PC-3 (cell line): ENCODE measurements at places on chromosomes 3 and 15.

- H3K4me3 ChIP-seq = no peak overlapping the region
- H3K27me3 ChIP-seq = no peaks in the 10 kb centered on the region
- no peak overlapping the region for H3K27ac ChIP-seq
- peaks cover 14% of the 10 kb centered on the region for H3K4me1 ChIP-seq
- no peaks in the 10 kb centered on the region for H3K36me3 ChIP-seq
Observed at GRCh38 chr15:40510201-40510600, 39.4 kb downstream of the CHST14 start.

- H3K27me3 ChIP-seq = no peaks in the 10 kb centered on the region
- no peak overlapping the region for H3K27ac ChIP-seq
- DNase-seq = no peak
- no peaks in the 10 kb centered on the region for H3K4me1 ChIP-seq
- H3K36me3 ChIP-seq = no peaks in the 10 kb centered on the region
- H3K4me3 ChIP-seq = no peak overlapping the region
Observed at GRCh38 chr3:78863306-78864203, 904.2 kb downstream of the ROBO1 start.

GRCh38 chr3:174414902-174415301 is 444.2 kb upstream of the NAALADL2 start:
- no peak overlapping the region for H3K4me3 ChIP-seq
- no peak overlapping the region for H3K27ac ChIP-seq
- peaks cover 6% of the 10 kb centered on the region for H3K4me1 ChIP-seq
- H3K27me3 ChIP-seq = no peaks in the 10 kb centered on the region
- no peak for DNase-seq

DNA sequence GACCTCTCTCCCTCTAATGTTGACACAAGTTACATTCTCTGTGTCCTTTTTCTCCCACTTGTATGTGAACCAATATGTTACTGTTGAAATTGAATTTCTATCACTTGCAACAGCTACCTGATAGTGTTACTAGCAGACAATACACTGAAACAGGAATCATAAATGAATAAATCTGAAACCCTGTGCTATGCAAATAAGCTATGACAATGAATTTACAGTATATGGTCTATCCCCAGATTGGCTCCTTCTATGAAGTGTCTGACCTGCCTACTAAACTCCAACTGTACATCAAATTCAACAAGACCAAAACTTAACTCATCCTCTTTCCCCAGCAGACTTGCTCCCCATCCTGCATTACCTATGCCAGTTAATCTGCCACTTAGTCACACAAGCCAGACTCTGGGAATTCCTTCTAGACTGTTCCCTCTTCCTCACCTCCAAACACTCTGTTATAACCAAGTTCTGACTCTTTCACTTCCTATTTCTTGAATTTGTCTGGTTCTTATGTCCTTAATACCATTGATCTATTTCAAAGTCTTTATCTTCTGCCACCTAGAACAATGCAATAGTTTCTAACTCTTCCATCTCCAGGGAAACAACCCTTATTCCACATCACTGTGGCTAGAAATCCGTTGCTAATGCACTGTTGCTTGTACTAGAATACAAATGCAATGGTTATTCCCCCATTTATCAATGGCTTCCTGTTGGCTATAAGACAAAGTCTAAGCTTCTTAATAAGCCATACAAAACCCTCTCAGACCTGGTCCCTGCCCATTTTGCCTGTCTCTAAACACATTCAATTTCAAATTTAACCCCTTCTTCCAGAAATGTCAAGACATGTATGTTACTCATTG is 13.4 kb upstream of the ZNF639 start:
- H3K36me3 ChIP-seq = no peaks in the 10 kb centered on the region
- no peak overlapping the region for H3K4me3 ChIP-seq
- H3K27me3 ChIP-seq = no peaks in the 10 kb centered on the region
- H3K27ac ChIP-seq = no peak overlapping the region
- DNase-seq = no peak

DNA sequence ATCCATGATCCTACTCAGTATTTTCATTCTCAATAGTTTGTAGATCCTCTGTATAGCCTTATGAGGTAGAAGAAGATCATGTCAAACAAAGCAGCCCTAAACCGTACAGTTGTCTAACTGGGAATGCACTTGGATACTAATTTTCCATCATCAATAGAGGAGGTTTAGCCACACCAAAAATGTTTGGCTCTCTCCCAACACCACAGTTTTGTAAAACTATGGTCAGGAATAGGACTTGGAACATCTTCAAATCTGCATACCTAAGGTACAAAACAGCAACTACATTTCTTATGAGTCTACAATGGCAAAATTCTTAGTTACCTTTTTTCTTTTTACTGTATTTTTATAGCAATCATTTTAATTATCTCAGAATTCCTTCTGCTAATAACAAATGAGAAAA is 1001.6 kb downstream of the ROBO2 start:
- no peak overlapping the region for H3K4me3 ChIP-seq
- H3K4me1 ChIP-seq = 0 out of 2 replicates have a peak, but pooled peaks cover 5% of the 10 kb centered on the region
- H3K27ac ChIP-seq = no peak overlapping the region

DNA sequence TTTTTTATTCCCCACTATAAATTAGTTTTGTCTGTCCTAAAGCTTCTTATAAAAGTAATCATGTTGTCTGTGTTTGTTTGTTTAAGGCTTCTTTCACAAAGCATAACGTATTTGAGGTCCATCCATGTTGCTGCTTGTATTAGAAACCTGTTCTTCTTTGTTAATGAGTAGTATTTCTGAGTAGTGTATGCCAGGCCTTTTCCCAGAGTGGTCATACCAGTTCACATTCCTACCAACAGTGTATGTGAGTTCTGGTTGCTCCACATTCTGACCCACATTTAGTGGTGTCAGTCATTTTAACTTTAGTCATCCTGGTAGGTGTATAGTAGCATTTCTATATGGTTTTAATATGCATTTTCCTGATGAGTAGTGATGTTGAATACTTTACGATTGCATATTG is 98.6 kb downstream of the NEO1 start:
- H3K27ac ChIP-seq = no peak overlapping the region
- no peaks in the 10 kb centered on the region for H3K4me1 ChIP-seq
- H3K36me3 ChIP-seq = no peaks in the 10 kb centered on the region

GRCh38 chr3:23404246-23404645 is 201.1 kb downstream of the UBE2E2 start:
- H3K36me3 ChIP-seq = no peaks in the 10 kb centered on the region
- H3K4me1 ChIP-seq = no peaks in the 10 kb centered on the region
- peak; percentile 9 for DNase-seq
- no peaks in the 10 kb centered on the region for H3K27me3 ChIP-seq
- H3K4me3 ChIP-seq = no peak overlapping the region

GRCh38 chr15:66080717-66081398 is 172.7 kb downstream of the MEGF11 start:
- H3K27me3 ChIP-seq = no peaks in the 10 kb centered on the region
- H3K4me3 ChIP-seq = no peak overlapping the region
- no peaks in the 10 kb centered on the region for H3K4me1 ChIP-seq
- H3K36me3 ChIP-seq = no peaks in the 10 kb centered on the region

DNA sequence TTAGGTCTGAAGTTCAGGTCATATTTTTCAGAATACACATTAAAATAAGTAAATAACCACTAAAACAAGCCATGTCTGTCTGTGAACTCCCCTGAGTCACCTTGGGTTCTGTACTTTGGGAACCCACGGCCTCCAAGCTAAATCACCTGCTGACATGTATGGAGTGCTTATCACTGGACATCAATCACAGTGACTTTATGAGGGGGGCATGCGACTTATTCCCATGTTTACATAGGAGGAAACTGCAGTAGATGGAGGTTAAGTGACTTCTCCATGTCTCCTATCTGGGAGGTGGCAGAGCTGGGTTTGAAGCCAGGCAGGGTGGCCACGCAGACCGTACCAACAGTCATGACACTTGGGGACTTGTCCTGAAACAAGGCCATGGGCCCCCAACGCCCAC is 8.1 kb downstream of the ITIH4 start:
- H3K27ac ChIP-seq = no peak overlapping the region
- H3K4me1 ChIP-seq = no peaks in the 10 kb centered on the region
- H3K4me3 ChIP-seq = no peak overlapping the region

- no peak for DNase-seq
- peaks cover 13% of the 10 kb centered on the region for H3K4me1 ChIP-seq
- peaks cover 36% of the 10 kb centered on the region for H3K27me3 ChIP-seq
- H3K27ac ChIP-seq = no peak overlapping the region
- no peak overlapping the region for H3K4me3 ChIP-seq
Observed at GRCh38 chr15:36888011-36888992, 212.0 kb downstream of the MEIS2 start.

DNA sequence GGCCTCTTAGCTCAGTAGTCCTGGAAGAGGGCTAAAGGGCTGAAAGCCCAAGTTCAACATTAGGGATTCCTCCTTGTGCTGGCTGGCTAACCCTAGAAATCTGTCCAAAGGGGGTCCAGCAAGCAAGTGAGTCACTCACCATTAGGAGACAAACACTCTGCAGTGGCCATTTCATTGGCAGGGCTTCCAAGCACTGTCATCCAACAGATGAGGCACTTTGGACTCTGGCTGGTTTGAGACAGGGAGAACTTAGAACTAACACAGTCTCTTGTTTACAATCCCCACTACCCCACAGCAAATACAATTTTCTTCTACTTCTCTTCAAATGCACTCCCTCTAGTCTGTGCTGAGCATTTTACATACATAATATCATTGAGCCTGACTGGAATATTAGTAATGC is 10.1 kb upstream of the WNT5A start:
- DNase-seq = no peak
- H3K27ac ChIP-seq = no peak overlapping the region
- H3K36me3 ChIP-seq = no peaks in the 10 kb centered on the region

DNA sequence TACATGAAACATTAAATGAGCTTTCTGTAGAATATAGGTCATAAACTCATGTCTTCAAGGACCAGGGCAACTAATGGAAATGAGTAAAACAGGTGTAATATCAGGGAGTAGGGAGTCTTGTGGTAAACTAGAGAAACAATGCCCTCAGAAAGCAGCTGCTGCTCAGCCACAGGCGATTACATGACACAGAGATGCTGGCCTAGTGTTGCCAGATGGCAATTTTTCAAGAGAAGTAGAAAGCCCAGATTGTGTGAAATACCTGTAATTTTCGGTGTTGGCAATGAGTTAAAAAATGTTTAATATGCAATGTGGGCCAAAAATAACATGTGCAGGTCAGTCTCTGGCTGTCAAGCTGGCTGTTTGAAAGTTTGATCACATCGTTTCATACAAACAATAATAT is 23.4 kb downstream of the NCEH1 start:
- no peak overlapping the region for H3K27ac ChIP-seq
- no peak for DNase-seq
- peaks cover 2% of the 10 kb centered on the region; the same call in 1 of the 2 replicates for H3K36me3 ChIP-seq
